Kidney (tissue), 22 donors: ENCODE measurements at places on chromosomes 1 and 21. TPM values are rescaled to one million over a fixed set of nuclear protein-coding genes. Genes with fewer than 3 reads are reported as not detected.

The CGN gene
- 41.6 TPM for total RNA-seq

The UCK2 gene
- 18.7 TPM for total RNA-seq

The UBASH3A gene
- total RNA-seq = 2.7 TPM

The CCT8 gene
- total RNA-seq = 101 TPM

The VANGL2 gene
- 8.1 TPM for total RNA-seq

The SPATC1L gene
- 8.7 TPM for total RNA-seq

The CA6 gene
- not detected for total RNA-seq

The LCE3D gene
- not detected for total RNA-seq

The LCE3E gene
- total RNA-seq = not detected

The CD84 gene
- 17.5 TPM for total RNA-seq

The DCDC2B gene
- not detected for total RNA-seq

The ZBTB17 gene
- 41.5 TPM for total RNA-seq

The HSPB7 gene
- total RNA-seq = 29.1 TPM

The NEXN gene
- 7.1 TPM for total RNA-seq

The OR2L2 gene
- 0.09 TPM for total RNA-seq

The ADAMTS1 gene
- 343 TPM for total RNA-seq

The OR6N1 gene
- total RNA-seq = not detected

The SPRR2B gene
- not detected for total RNA-seq

The DNAI4 gene
- total RNA-seq = 26.8 TPM

The LINGO4 gene
- 0.41 TPM for total RNA-seq

The DSTYK gene
- 17.8 TPM for total RNA-seq

The ABCA4 gene
- 1.5 TPM for total RNA-seq

The CALML6 gene
- total RNA-seq = 0.13 TPM

The C1orf159 gene
- 14.8 TPM for total RNA-seq

The FCRL1 gene
- total RNA-seq = 5.7 TPM

The TNNT2 gene
- 2.1 TPM for total RNA-seq

The TAS1R1 gene
- total RNA-seq = not detected
